ENCODE measurements at places on chromosomes 7 and 10. TPM values are rescaled to one million over a fixed set of nuclear protein-coding genes. Genes with fewer than 3 reads are reported as not detected.

The DENND10 gene
- 20.2 TPM for polyA plus RNA-seq

The GARIN1A gene
- polyA plus RNA-seq: 0.61 TPM

The RPS24 gene
- polyA plus RNA-seq: 5,082 TPM

The SH2D4B gene
- not detected for polyA plus RNA-seq

The KLF14 gene
- not detected for polyA plus RNA-seq

The BEND7 gene
- 11.1 TPM for polyA plus RNA-seq

The HOXA3 gene
- 5.2 TPM for polyA plus RNA-seq

The CNPY1 gene
- polyA plus RNA-seq: not detected

The CLCN1 gene
- 0.28 TPM for polyA plus RNA-seq

The MRLN gene
- 5.0 TPM for polyA plus RNA-seq

The AKR1C1 gene
- polyA plus RNA-seq: 378 TPM

The CYP17A1 gene
- 0.37 TPM for polyA plus RNA-seq

The CRYGN gene
- not detected for polyA plus RNA-seq

The NME8 gene
- polyA plus RNA-seq: not detected

The TAS2R39 gene
- polyA plus RNA-seq: not detected

The ODAD2 gene
- not detected for polyA plus RNA-seq

The SYT15B gene
- polyA plus RNA-seq: 0.20 TPM

The CCDC172 gene
- polyA plus RNA-seq: not detected

The EFCAB10 gene
- not detected for polyA plus RNA-seq

The NPC1L1 gene
- 0.12 TPM for polyA plus RNA-seq

The PRSS37 gene
- not detected for polyA plus RNA-seq
